Stimulated activated CD8-positive, alpha-beta memory T cell treated with anti-CD3 and anti-CD28 coated beads, Interleukin-7, amount 100 ng/mL, for 1 hour (primary cell): ENCODE measurements at places on chromosomes 12 and 14.

DNA sequence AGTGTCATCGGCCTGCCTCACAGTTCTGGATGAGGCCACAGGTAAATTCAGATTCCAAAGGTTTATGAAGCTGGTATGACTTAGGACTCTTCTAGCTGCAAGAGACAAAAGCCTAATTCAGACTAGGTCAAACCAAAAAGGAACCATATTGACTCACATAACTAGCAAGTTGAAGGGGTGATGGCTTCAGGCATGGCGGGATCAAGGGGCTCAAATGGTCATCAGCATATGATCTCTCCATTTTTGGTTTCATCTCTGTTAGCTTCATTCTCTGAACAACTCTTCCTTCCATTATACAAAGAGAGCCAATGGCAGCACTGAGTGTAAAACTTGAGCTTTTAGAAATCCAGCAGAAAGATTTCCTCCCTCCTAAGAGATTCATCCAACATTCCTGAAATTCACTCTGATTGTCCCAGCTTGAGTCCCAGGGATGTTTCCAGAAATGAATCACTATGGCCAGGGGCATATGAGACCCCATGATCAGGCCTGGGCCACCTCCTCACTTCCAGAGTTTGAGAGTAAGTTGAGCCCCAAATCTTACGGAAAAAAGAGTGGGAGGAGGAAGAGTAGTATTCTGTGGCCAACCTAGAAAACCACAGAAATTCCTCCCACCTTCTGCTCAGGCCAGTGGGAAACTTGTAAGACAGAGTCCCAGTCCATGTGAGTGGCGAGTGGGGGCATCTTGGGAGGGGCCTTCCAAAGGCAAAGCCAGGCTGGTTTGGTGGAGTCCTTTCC is 2.0 kb upstream of the MAP1LC3B2 start:
- no peak for DNase-seq

GRCh38 chr12:119838826-119839600 is 38.1 kb downstream of the CIT start:
- DNase-seq, result no peak

DNA sequence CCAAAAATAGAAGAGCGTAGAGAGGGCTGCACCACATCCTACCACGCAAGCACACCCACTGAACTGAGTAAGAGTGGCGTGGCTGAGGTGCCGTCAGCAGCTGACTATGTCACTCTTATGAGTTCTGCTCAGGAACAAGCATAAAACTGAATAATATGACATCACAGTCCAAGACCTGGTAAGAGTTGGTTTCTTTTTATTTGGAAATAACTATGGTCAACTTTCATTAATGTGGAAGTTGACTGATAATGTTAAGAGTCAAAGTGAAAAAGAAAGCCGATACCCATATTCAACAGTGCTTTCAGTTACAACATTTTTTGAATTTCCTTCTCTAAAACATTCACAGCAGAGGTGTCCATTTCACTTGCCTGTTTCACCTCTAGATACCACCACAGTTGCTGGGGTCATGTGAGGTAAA is 44.6 kb downstream of the GNS start:
- DNase-seq, result no peak

DNA sequence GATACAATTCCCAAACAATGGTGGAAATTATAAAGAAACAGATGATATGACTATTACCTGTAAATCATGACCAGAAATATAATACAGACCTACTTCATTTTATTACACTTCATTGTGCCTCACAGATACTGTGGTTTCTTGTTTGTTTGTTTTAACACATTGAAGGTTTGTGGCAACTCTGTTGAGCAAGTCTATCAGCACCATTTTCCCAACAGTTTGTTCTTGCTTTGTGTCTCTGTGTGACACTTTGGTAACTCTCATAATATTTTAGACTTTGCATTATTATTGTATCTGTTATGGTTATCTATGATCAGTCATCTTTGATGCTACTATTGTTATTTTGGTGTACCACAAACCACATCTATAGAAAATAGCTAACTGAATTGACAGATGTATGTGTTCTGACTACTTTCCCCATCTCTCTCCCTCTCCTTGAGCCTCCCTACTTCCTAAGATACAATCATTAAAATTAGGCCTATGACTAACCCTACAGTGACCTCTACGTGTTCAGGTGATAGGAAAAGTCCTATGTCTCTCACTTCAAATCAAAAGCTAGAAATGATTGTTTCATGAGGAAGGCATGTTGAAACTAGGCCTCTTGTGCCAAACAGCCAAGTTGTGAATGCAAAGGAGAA is 49.1 kb downstream of the FBXO33 start:
- DNase-seq, result no peak

DNA sequence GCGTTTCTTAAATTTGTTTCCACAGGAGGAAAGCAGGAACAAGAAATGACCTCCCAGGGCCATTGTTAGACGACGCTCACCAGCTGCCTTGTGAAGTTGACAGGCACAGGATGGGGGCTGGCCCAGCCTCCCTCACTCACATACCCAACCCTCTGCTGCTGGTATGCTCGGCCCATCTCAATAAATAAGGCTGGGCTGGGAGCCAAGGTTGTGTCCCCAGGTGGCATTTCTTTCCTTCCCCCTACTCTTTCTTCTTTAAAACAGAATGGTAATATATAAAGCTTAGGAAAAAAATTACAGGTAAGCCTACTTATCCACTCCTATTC is 93.0 kb downstream of the ACTN1 start:
- DNase-seq, result no peak

- no peak for DNase-seq
These were observed 193.1 kb upstream of the FSCB start for GRCh38 chr14:44700184-44700583.

- no peak for DNase-seq
These were observed 92.1 kb downstream of the LRRC74A start for GRCh38 chr14:76918256-76918781.
